Spinal cord (tissue), 10 donors: ENCODE measurements at places on chromosomes 13 and 19.

DNA sequence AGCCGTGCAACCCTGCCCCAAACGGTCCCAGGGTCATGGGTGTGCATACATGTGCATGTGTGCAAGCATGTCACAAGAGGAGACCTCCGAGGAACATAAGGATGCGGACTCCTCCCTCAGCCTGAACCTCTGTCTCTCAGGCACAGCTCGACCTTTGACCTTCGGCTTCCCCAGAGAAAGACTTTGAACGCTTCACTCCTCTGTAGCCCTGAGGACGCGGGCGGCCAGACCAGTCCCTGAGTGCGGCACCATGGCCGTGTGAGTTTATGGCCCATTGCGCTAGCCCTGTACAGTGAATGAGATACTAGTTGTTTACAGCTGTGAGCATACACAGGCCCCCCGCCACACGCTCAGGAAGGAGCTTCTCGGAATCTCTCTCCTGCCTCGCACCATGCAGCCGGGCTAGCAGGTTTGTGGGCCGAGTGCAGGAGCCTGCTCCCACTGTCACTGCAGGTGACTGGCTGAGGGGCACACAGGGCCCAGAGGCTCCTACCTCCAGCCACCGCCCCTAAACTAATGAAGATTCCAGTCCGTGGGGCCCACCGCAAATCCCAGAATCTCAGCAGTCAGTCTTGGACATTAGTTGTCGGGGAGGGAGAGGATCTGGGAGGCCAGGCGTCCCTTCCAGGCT, 10.8 kb downstream of the RASA3 start:
- DNase-seq = no peak

GRCh38 chr13:108859197-108860012, 230.0 kb downstream of the MYO16 start:
- DNase-seq = no peak

DNA sequence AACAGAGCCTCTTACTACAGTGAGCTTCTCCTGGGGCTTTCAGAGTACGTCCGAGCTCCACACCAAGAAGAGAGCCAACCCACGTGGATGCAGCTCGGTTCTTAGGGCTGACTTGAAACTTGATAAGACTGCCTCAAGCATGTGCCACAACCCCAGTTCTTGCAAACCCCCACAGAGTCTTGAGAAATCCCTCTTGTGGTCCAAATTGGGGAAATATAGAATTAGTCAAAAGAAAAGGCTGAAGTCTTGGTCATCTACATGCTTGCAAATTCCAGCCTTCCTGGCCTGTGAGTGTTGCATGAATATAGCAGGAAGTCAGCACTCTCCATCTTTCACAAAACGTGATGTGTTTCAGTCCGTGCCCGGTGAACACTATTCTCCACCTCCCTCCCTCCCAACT, 95.2 kb downstream of the GGACT start:
- no peak for DNase-seq

DNA sequence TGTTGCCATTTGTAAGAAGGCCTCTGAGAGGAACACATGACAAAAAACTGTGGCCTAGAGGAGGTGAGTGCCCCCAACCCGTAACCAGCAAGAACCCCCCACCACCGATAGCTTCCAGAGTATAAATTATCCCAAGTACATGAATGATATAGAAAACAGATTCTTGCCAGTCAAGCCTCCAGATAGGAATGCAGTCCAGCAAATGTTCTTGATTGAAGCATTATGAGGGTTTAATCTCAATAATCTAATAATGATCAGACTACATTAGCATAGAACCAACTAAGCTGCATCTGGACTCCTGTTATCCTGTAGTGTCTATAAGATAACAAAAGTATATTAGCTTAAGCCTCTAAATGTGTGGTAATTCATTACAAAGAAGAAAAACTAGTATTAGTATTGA, 908.9 kb upstream of the ATXN8OS start:
- no peak for DNase-seq

GRCh38 chr19:7368456-7368855, 19.7 kb downstream of the ARHGEF18 start:
- DNase-seq = no peak

DNA sequence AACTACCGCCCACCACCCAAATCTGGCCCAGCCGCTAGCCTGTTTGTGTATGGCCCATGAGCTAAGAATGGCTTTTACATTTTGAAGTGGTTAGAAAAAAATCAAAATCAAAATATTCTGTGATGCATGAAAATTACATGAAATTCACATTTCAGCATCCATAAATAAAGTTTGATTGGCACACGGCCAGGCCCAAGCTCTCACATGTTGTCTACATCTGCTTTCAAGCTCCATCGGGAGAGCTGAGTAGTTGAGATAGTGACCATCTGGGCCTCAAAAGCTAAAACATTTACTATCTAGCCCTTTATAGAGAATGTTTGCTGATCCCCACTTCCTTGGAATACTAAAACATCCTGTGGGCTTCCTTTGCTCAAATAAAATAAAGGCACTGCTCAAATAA, 14.5 kb downstream of the RFX2 start:
- DNase-seq = no peak

- DNase-seq = no peak
These were observed 2841.1 kb upstream of the PCDH20 start for GRCh38 chr13:64256751-64257150.

DNA sequence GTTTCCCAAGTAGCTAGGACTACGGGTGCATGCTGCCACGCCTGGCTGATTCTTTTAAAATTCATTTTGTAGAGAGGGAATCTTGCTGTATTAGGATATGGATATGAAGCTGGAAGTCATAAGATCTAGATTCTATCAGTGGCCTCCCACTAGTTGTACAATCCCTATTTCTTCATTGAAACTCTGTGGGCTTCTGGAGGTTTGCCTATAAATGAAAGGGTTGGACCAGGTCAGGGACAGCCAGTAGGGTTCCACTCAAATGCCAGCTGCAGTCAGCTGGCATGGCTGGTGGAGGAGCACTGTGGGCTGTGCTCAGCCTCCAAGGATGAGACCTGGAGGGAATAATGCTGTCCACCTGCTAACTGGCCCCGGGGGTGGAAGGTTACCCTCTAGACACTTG, 110.2 kb upstream of the GJB6 start:
- no peak for DNase-seq

- DNase-seq = no peak
These were observed 2.8 kb downstream of the SACS start for GRCh38 chr13:23430664-23431063.

GRCh38 chr19:33859016-33859415, 62.3 kb downstream of the KCTD15 start:
- no peak for DNase-seq

GRCh38 chr19:57803594-57804325, 11.0 kb downstream of the ZNF552 start:
- DNase-seq = peak; percentile 71

- DNase-seq = no peak
These were observed 9.0 kb upstream of the TNFRSF19 start for GRCh38 chr13:23561261-23561660.
